ENCODE measurements at places on chromosomes 12 and 14.

- DNase-seq: no peak
Measured at GRCh38 chr12:95227818-95228356, 10.3 kb downstream of the VEZT start.

- no peak for DNase-seq
Measured at GRCh38 chr12:20047901-20048300, 320.4 kb upstream of the PDE3A start.

GRCh38 chr12:75706786-75707605 is 195.6 kb upstream of the KRR1 start:
- DNase-seq: no peak

GRCh38 chr14:88312257-88312656 is 10.8 kb downstream of the KCNK10 start:
- no peak for DNase-seq

DNA sequence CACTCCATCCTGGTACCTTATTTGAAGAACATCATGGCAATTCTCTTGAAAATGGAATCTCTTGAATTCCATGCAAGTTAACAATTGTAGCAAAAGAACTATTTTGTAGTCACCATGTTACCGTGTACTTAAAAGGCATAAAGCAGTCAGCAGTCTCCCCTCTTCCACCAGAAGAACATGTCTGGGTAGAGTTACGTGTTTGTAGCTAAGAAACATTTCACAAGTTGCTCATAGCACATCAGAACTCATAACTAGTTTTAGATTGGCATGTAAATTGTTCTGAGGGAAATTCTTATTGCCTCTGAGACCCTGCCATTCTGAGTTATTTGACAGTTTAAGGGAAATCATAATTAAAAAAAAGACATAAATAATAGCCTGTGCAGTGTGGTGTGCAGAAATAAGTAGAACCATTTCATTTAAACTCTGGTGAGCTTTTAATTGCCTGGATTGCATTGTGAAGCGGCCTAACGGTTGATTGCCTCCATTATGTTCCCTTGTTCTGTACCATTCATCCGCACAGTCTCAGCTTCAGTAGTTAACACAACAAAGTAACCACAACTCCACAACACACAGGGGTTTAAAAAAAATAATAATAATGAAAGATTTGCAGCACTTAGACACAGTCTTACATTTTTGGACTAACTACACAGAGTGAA is 2.6 kb downstream of the LMO3 start:
- no peak for DNase-seq

DNA sequence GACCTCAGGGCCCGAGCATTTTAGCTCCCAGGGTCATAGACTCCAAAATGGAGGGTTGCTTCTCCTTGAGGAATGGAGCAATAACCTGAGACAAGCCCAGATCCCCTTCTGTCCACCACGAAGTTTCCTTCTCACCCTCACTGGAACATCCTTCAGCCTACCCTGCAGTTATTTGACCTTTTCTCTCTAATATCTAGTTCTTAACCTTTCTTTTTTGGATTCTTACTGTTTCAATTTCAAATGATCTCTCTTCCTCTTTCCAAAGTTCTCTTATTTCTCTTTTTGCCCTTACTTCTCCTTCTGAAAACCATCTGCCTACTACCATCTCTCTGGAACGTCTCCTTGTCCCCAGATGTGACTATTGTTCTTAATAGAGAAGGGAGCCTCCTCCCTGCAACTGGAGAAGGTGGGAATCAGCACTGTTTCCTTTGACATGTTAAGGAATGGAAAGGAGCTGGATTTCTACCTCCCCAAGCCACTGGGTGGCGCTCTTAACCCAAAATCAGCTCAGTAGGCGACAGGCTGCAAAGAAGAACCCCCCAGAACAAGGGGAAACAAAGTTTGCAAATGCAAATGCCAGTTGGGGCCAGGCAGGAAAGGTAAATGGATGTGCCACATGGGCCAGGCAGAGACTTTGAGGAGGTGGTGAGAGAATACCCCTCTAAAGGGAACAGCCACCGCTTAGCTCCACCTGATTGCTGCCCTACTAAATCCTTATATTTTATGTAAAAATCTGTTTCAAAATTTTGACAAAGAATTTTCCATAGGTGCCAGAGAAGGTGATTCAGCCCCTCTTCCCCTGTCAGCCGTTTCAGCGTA is 22.4 kb upstream of the PDE1B start:
- DNase-seq: peak; percentile 60

DNA sequence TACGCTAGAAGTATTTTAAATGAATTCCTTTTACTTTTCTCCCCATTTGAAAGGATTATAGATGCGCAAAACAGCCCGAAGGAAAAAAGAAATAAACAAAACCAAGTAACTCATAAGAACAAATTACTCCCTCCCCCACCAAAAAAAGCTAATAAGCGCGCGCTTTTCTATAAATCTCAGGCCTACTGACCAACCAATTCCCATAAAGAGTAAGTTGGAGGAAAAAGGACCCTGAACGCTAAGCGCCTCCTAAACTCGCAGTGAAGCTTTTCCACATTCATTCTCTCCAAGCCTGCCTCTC is 588 bp downstream of the MBIP start:
- no peak for DNase-seq

- no peak for DNase-seq
Measured at GRCh38 chr12:76768576-76768975, 4.7 kb downstream of the ZDHHC17 start.

- no peak for DNase-seq
Measured at GRCh38 chr12:118645219-118645618, 268.9 kb downstream of the SUDS3 start.

DNA sequence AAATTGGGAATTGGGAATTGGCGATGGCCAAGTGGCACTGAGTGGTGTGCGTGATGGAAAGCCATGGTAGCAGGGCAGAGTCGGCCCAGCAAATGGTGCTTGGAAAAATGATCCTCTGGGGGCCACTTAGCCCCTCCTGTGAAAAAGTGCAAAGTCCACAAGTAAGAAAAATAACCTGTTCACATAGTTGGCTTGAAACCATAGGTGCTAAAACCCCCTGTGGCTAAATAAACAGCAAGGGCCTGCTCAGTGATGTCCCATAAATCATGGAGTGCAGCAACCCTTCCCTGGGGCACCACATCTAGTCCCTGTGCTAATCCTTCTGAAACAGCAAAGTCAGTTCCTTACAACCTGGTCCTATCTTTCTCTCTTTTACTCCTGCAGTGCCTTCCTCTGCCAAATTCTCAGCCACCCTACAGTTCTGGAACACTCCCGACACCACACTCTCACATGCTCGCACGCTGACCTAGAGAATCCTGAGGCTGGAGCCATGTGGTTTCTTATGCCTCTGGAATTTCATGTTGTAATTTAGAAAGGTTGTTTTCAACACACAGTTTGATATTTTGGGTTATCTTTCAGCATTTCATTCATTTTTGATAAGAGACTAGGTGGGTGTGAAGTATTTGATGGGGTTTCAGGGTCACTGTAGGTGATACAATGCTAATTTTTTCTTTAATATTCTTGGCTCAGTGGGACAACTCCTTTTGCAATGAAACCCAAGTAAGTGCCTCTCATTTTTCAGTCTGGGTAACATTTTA is 123.6 kb downstream of the SMOC1 start:
- no peak for DNase-seq

DNA sequence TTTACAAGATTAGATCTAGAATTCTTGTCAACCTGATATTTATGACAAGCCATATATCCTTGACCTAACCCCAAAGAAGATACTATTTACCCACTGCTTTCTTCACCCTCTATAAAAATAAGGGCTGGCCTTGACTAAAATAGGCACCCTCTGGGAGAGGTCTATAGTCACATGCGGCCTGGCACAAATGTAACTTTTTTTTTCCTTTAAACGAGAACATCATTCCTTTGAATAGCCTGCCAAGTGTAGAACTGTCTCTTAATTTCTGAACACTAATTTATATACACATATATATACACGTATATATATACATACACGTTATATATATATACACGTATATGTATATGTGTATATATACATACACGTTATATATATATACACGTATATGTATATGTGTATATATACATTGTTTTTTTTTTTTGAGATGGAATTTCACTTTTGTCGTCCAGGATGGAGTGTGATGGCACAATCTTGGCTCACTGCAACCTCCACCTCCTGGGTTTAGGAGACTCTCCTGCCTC is 18.6 kb downstream of the PPTC7 start:
- no peak for DNase-seq

- DNase-seq: no peak
Measured at GRCh38 chr14:89635615-89636014, 218.6 kb upstream of the FOXN3 start.

DNA sequence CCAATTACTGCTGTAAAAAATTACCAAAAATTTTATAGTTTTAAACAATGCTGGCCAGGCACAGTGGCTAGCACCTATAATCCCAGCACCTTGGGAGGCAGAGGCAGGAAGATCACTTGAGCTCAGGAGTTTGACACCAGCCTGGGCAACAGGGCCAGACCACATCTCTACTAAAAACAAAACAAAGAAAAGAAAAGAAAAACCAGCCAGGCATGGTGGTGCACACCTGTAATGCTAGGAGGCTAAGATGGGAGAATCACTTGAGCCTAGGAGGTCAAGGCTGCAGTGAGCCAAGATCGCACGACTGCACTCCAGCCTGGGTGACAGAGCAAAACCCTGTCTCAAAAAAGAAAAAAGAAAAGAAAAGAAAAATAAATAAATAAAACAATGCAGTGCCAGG is 54.0 kb upstream of the ARID2 start:
- no peak for DNase-seq

- DNase-seq: no peak
Measured at GRCh38 chr12:85725991-85726390, 110.2 kb downstream of the RASSF9 start.

DNA sequence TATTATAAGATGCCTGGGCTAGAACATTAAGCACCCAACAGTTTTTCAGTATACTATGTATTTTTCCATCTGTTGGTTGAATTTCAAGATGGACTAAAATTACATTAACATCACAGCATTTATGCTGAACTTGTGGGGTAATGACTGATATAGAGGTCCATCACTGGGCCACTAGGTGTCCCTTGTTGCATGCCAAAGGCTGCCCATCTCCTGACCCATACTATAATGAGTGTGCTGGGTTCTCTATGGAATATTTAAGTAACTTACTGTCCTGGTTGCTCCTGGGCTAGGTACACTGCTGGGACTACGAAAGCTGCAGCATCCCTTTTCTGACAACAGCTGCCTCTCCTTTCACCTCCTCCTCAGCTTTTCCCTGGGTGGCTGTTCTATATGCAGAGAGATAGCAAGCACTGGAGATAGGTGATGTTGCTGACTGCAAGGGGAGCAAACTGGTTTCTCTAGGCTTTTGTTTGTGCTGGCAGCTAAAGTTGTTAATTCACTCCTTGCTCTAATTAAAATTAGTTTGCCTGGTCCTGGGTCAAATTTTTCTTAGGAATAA is 138.6 kb upstream of the TRHDE start:
- DNase-seq: no peak

DNA sequence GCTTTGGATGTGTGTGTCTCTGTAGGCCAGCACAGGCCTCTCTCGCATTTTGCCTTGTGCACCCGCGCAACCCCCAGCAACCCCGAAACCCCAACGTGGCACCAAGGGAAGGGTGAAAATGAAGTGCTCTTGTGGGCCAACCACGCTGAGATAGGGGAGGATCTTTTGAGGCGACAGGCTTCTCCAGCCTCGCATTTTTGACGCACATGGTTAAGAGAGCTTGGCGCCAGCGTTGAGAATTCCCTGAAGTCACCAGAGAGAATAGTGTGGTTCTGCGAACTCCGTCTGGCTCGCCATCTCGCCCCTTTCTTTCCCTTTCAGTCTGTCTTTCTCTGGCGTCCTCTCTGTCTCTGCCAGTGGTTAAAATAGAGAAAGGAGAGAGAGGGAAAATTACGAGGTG is 1.9 kb upstream of the TBX3 start:
- DNase-seq: no peak

GRCh38 chr12:111642681-111643426 is 42.9 kb downstream of the BRAP start:
- DNase-seq: no peak

GRCh38 chr12:66716522-66716921 is 37.6 kb upstream of the GRIP1 start:
- DNase-seq: no peak

DNA sequence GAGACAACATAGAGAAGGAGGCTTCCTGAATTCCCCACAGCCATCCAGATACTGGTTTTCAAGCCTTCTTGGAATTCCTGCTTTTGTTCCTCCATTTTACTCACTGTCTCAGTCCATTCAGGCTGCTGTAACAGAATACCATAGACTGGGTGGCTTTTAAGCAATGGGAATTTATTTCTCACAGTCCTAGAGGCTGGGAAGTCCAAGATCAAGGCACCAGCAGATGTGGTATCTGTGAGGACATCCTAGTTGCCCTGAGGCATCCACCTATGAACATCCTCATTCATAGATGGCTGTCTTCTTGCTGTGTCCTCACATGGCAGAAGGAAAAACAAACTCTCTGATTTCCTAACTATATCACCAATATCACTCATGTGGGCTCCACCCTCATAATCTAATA is 374.9 kb downstream of the FUT8 start:
- DNase-seq: no peak

DNA sequence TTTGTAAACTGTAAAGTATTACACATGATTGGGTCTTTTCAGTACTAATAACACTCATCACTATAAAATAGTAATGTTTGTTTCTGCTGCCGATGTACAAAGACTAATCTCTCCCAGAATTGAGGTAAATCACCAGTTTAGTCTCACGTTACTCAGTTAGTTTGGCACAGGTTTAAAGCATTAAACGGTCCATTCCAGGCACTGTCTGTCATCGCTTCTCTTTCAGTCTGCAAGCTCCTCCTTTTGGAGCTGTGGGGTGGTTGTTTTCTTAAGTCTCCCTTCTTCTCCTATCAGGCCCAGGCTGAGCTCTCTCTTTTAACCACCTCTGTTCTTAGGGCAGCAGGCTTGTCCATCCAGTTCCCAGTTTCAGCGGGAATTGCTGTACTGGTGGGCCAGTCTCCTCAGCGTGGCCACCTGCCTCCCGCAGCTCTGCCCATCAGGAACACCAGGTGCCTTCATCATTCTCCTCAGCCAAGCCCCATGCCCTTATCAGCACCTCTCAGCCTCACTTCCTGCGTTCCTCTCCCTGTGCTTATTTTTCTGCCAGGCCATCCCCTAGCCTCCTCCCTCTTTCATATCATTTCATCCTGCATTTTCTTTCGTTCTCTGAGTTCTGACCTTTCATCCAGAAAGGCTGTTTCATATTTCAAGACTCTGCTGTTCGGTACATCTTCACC is 149.0 kb downstream of the TGFB3 start:
- no peak for DNase-seq

DNA sequence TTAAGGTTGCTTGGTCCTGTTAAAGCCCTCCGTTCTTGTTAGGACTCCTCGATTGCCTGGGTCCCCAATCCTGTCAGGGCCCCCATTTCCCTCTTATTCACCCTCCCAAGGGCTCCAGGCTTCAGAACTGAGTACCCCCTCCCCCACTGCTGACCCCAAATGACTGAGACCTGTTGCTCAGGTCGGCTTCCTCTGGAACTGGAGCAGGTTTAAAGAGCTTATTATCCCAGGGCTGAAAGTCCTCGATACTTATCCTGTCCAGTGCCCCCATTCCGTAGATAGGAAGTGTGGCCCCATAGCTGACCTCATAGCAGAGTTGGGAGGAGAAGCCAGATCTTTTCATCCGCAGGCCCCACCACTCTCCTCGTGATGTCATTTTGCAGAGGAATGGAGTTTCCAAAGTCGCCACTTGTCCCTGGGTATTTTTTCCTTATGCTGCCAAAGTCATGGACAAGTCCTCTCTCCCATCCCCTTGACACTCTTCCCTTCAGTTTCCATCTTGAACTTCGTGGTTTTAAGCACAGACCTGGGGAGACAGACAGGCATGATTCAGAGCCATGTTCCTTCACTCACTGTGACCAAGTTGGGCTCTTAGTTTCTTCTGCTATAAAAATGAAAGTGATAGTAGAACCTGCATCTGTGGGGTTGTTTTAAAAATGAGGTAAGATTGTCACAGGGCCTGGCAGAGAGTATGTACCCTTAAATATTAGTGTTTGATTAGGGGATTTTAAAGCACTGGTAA is 1.2 kb downstream of the USP30 start:
- DNase-seq: peak; percentile 30

All from activated CD4-positive, alpha-beta T cell treated with anti-CD3 and anti-CD28 coated beads, Interleukin-2, amount 50 U/mL, for 48 hours (primary cell).